ENCODE measurements at places on chromosomes 7 and 10.

DNA sequence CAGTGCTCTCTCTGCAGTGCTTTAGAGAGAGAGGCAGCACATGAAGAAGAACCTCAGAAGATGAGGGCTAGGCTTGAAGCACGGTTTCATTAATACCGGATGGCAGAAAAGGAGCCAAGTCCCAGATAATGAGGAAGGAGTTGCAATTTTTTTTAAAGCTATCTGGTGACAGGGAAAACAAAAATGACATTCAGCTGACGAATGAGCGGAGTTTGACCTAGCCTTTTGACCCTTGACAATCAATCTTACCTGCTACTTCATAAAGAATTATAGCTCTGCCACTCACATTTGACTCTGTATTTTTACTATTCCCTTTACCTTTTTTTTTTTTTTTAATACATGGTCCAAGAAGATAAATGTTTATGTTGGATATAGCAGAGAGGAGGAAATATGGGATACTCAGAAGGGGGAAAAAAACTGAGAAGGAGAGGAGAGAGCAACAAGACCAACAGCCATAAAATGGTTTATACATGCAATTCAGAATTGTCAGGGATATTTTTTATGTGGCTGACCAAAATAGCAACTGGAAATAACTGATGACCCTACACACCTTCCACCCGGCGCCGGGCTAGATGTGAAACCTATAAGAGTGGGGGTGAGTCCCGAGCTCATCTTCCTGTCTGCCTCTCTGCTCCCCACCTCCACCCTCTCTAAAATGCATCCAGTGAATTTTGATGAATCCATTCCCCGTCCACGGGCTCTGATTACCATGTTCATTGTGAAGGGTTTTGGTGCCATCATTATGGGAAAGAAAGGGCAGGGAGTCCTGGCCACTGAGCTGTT is 274.4 kb upstream of the YAE1 start:
- DNase-seq = no peak

GRCh38 chr7:3882782-3883181 is 581.7 kb downstream of the SDK1 start:
- DNase-seq = no peak

- no peak for DNase-seq
Measured at GRCh38 chr10:44281662-44282061, 103.2 kb downstream of the CXCL12 start.

- peak; percentile 88 for DNase-seq
Measured at GRCh38 chr7:87219545-87220025, at the start of gene TMEM243. TSS of gene TMEM243 (minus strand) at chr7:87219732. CDS start at chr7:87219503, 229 bp downstream.

DNA sequence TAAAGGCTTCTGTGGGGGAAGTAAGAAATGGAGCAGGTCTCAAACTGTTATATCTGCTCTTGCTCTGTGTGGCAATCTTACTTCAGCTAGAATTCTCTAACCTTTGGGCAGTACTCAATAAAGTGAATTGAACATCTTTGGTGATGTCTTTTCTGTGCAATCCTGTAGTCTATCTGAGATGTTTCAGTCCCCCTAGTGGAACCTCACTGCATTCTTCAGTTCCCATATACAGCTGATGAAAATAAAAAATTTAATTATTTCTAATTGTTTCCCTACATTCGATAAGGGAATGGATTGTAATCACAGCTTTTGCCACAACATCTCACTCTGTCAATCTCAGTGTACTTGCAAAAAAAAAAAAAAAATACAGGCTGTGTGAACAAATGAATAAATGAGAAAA is 522.6 kb downstream of the DNAJB9 start:
- no peak for DNase-seq

- DNase-seq = no peak
Measured at GRCh38 chr10:68251151-68251550, 19.2 kb upstream of the ATOH7 start.

- no peak for DNase-seq
Measured at GRCh38 chr7:116018731-116019130, 11.8 kb downstream of the TFEC start.

GRCh38 chr10:33616956-33617355 is 282.5 kb upstream of the NRP1 start:
- no peak for DNase-seq

DNA sequence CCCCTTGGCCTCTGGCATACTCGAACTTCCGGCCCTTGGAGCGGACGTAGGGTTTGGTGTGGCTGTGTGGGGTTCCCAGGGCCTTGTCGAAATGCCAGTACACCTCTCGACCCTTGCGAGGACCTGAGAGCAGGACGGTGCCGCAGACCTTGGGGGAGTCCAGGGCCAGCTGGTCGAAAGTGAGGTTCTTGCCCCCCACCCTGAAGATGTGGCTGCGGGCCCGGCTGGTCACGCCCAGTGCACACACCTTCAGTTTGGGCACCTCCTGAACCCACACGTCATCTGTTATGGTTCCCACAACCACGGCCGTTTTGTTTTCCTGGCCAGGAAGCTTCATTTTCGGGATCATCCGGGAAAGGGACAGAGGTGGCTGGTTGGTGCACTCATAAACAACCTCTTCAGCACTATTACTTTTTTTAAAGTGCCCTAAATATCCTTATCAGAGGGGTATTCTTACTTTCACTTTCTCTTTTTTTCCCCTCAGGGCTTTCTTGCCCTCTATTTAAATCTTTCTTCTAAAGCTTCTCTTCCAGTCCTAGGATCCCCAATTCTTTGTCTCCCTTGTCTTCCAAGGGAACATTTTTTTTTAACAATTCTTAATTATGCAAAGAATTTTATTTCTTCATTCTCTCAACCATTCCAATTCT is 44.9 kb upstream of the FAM3C start:
- no peak for DNase-seq

GRCh38 chr7:88346357-88346756 is 39.7 kb upstream of the STEAP4 start:
- no peak for DNase-seq

DNA sequence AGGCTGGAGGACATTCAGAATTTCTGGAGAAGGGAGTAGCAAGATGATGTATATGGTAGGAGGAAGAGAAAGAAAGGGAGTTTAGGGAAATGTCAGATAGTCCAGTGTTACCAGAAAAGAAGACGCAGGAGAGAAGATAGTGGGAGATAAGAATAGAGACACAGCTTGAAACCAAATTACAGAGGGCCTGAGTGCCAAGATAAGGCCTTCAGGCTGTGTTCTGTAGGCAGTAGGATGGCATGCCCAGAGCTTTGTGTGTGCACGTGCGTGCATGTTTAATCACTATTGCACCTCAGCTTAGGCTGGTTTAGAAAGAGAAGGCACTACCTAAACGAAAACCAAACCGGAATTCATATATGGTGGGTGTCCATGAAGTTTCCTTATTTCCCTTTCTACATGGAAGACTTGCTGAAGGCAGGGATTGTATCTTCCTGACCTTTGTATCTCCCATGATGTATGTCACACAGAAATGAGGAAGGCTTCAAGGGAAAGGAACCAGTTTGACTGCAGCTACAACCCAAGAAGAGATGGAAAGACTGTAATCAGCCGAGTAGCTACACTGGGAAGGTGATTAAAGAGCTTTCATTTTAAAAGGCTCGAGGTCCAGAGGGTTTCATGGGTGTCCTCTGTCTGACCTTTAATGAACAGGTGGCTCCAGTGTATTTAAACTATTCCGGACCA is 35.8 kb upstream of the BHLHA15 start:
- no peak for DNase-seq

GRCh38 chr7:106729720-106730385 is 68.9 kb upstream of the CCDC71L start:
- no peak for DNase-seq

GRCh38 chr7:142371586-142372377 is 113.9 kb upstream of the PRSS58 start:
- no peak for DNase-seq

GRCh38 chr10:59589796-59590195 is 119.9 kb downstream of the SLC16A9 start:
- no peak for DNase-seq

DNA sequence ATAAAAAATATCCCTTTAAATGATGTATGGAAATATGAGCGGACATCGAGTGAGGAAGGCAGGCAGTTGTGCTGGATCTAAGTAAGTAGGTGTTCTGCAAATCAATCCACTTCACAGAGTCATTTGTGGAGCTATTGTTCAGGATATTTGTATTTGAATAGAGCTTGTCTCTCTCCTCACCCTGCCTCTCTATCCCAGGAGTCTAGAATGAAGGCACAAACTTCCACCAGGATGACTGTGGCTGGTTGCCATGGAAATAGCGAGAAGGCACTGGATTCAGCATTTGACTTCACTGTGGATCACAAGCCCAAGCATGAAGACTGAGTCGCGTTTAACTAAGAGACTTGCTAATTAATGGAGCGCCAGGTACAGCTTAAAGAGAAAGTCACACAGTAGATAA is 53.2 kb downstream of the NPY start:
- DNase-seq = no peak

DNA sequence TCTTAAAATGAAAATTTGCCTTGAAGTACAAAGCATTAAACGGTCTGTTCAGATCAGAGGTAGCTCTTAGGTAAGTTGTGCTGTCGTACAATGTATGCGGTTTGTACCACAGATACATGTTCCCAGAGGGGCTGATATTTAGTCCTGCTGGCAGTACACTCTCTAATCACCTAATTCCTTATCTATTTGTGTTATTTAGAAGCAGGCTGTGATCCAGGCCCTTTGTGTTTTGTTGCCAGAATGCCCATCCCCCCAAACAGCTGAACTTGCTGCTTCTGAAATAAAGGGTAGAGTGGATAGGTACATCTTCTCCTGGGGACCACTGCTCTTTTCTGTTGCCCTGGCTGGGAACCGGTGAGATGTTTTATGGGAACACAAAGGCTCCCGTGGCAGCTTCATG is 84.5 kb downstream of the SND1 start:
- no peak for DNase-seq

- DNase-seq = no peak
Measured at GRCh38 chr7:121610243-121610642, 214.1 kb upstream of the FAM3C start.

- DNase-seq = no peak
Measured at GRCh38 chr10:53770903-53771302, 998.3 kb upstream of the MBL2 start.

DNA sequence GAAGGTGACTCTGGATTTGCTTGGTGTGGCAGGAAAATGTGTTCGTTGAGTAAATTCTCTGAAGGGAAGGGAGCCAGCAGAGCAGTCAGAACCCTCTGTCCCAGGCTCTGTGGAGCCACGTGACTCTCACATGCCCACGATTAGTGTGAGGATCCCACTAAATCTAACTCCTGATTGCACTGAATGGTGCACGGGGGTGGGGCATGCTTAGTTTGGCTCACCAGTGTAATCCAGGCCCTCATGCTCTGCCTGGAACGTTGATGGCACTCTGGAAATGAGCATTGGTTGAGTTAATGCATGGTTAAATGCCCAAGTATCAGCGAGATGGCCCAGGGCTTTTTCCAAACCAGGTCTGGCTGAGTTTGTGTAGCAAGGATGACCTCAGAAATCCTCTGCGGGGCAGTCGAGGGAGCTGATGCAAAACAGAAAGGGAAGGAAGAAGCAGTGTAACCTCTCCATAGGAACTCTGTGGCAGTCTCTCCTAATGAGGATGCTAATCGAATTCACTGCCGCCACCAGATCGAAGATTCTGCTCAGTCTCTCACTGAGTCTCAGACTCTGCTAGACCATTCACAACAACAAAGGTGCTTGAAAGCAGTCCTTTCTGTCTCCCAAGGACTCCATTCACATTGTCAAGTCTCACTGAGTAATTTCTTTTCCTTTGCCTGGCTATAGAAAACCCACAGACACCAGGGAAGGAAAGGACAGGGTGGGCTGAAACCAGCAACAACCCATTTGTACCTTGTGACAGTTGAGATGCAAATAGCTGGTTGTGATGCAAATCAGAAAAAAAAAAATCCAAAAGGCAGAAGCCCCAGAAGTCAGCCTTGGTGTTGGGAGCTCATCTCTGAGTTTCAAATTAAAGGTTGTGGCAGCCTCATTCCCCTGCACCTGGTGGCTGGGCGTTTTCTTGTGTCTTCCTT is 98.1 kb downstream of the C10orf105 start:
- DNase-seq = no peak

DNA sequence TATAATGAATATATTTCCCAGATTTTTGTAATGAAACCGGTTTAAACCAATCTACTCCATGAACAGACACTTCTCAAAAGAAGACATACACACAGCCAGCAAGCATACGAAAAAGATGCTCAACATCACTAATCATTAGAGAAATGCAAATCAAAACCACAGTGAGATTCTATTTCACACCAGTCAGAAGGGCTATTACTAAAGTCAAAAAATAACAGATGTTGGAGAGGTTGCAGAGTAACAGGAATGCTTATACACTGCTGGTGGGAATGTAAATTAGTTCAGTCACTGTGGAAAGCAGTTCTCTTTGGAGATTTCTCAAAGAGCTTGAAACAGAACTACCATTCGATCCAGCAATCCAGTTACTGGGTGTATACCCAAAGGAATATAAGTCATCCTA is 240.7 kb downstream of the TSPAN12 start:
- no peak for DNase-seq

DNA sequence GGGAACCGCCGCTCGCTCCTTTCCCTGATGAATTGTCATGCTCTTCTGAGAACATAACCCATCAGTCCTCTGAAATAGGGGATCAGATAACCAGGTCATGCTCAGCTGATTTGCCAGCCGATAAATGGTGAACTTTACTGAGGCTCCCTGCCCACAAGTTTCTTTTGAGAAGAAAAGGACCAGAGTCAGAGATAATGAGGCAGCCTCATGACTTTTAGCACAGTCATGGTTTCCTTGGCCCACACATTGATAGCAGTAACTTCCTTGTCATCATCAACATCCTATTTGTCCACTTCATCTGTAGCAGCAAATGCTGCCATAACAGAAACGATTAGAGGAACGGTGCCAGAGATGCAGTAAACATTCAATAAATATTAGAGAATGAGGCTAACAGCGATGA is 509.0 kb downstream of the GATA3 start:
- no peak for DNase-seq

GRCh38 chr10:28331066-28331465 is 28.2 kb upstream of the MPP7 start:
- DNase-seq = no peak

GRCh38 chr7:50069613-50070012 is 23.4 kb downstream of the ZPBP start:
- no peak for DNase-seq

GRCh38 chr10:69497611-69498390 is 46.5 kb downstream of the TSPAN15 start:
- DNase-seq = no peak

DNA sequence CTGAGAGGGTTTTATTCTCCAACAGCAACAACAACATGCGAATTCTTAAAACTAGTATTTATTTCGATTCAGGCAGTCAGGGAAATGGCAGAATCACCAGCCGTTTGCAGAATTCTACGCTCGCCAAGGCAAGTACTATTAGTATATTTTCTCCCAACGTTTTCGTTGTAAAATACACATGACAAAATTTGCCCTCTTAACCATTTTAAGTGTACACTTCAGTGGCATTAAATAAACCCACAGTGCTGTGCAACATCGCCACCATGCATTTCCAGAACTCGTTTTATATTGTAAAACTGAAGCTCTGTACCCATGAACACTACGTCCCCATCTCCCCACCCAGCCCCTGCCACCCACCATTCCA is 10.8 kb downstream of the EN2 start:
- DNase-seq = no peak

Measured in stimulated activated naive CD4-positive, alpha-beta T cell (primary cell).